Kidney glomerular epithelial cell (primary cell): ENCODE measurements at places on chromosomes 6 and 20.

DNA sequence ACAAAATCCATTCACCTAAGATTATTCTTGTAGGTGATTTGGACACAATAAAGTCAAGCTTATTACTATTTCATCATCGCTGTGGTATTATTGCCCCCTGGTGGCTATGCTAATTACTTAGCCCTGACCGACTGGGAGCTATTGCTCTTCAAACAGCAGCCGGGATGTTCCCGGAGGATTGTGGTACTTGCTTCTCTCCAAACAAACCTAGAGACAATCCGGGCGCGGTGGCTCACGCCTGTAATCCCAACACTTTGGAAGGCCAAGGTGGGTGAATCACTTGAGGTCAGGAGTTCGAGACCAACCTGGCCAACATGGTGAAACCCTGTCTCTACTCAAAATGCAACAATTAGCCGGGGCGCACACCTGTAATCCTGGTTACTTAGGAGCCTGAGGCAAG, 15.4 kb upstream of the STMND1 start:
- DNase-seq, result peak; percentile 52

- peak; percentile 57 for DNase-seq
Observed at GRCh38 chr6:153131037-153131981, at the start of gene RGS17. Gene RGS17, minus strand, starts transcription at chr6:153131282. Its CDS starts 87,264 bp downstream, at chr6:153044018.

GRCh38 chr20:1994627-1995026, 769 bp upstream of the PDYN start:
- DNase-seq, result no peak

DNA sequence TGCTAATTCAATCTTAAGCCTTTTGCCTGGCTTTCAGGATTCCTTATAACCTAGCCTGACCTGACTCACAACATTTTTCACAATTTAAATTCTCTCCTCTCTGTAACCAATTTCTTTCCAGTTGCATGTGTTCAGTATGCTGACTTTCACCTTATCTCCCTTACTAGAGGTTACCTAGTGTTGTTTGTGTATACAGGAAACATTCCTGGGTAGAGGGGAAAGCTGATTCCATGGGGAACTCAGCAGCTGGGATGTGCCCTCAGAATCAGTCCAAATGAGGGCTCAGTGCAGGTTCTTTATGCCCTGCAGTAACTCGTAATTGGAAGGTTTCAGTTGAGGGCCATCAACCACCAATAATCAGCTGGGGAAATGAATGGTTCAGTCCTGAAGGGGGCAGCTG, 18.5 kb downstream of the PKIB start:
- DNase-seq, result no peak

GRCh38 chr6:42340511-42340910, 111.2 kb downstream of the TRERF1 start:
- DNase-seq, result no peak

- peak; percentile 15 for DNase-seq
Observed at GRCh38 chr6:97240222-97240621, 42.8 kb downstream of the MMS22L start.

DNA sequence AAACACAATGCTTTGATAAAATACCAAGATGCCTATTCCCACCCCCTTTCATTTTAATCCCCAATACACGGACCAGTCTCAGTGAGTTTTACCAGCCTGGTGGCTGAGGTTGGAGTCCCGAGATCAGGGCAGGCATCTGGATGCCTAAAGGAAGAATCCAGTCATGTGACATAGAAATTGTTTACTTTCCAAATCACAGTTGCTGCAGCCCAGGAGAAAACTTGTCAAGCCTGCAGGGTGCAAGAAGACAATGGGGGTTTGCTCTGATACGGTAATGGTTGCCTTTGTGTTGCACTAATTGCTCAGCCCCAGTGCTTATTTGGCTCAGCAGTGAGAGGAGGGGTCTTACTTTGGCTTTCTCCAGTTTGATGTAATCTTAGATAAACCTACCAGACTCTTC, 308.5 kb upstream of the POU3F2 start:
- no peak for DNase-seq

- DNase-seq, result no peak
Observed at GRCh38 chr20:32201977-32202363, 5.6 kb downstream of the PLAGL2 start.

GRCh38 chr20:24747010-24747712, 201.9 kb upstream of the CST7 start:
- no peak for DNase-seq

DNA sequence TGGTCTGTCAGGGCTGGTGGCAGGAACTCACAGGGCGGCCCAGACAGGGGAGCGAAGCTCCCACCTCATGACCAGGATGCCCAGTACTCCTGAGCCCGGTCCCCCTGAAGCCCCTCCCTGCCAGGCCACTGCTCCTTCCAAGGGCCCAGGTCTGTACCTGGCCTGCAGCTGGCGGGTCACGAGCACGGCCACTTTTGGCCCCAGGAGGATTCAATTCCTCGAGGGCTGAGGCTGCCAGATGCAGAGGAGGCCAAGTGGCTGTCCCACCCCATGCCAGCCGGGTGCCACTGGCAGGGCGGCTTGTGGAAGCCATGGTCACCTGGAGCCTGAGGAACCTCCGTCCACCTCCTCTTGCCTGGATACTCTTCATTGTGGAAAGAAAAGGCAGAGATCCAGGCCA, 17.4 kb downstream of the PMEPA1 start:
- DNase-seq, result no peak

- peak; percentile 23 for DNase-seq
Observed at GRCh38 chr20:35232575-35232974, 6.1 kb downstream of the MMP24 start.

DNA sequence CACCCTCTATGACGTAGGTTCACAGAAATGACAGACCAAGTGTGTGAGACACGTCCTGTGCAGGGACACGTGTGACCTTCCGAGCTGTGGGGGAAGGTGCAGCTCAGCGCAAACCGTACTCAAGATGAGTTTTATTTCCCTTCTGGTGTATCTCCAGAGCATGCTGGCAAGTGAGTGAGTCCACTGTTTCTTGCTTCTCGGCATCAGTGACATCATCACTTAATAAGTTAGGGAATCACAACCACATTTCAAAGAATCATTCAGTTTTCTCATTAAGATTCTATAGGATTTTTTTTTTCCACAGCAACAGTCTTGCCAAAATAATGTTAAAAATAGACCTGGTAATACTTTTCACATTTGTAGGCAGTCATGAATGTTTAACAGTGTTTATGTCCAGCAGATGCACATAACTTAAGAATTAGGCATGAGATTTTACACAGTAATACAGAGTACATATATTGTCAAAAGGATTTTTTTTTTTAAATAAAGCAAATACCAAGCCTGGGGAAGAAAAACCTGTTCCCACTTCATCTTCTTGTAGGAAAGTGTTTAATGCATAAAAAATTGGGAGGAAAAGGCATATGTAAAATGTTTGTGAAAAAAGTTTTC, 417.8 kb downstream of the CDC5L start:
- DNase-seq, result peak; percentile 23

- no peak for DNase-seq
Observed at GRCh38 chr6:48817333-48818051, 645.6 kb downstream of the MMUT start.

- peak; percentile 40 for DNase-seq
Observed at GRCh38 chr6:111737065-111737521, 131.4 kb upstream of the TRAF3IP2 start.

- no peak for DNase-seq
Observed at GRCh38 chr6:168414336-168415097, 26.5 kb upstream of the SMOC2 start.

- DNase-seq, result no peak
Observed at GRCh38 chr6:89679215-89680120, 40.9 kb upstream of the LYRM2 start.
